Bronchial epithelial cell (primary cell): ENCODE measurements at places on chromosomes 11 and 22.

DNA sequence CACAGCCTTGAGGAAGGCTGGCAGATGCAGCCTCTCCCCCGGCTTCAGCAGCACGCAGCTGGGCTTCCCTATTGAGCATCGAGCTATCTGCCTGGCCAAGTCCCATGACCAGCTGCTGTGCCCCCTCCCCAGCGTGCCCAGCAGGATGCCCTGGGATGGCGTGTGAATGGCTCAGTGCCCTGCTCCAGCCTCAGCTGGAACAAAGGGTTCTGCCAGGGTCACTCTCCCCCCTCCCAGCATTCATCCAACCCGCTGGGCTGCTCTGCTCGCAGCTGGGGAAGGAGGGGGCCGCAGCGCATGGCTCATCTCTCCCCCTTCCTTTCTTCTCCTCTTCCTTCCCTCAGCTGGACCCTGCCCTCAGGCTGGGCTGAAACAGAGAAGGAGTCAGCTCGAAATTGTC, 14.5 kb downstream of the LRP4 start:
- no peak for DNase-seq

DNA sequence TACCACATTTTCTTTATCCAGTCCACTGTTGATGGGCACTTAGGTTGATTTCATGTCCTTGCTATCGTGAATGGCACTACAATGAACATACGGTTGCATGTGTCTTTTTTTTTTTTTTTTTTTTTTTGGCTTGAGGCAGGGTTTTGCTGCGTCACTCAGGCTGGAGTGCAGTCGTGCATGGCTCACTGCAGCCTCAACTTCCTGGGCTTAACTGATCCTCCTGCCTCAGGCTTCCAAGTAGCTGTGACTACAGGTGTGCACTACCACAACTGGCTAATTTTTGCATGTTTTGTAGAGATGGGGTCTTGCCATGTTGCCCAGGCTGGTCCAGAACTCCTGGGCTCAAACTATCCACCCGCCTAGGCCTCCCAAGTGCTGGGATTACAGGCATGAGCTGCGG, 1.5 kb upstream of the CCDC90B start:
- no peak for DNase-seq

GRCh38 chr11:12043959-12044791, 35.7 kb upstream of the DKK3 start:
- DNase-seq, result peak; percentile 96

GRCh38 chr11:47786373-47786772, 19.2 kb upstream of the FNBP4 start:
- DNase-seq, result peak; percentile 28

DNA sequence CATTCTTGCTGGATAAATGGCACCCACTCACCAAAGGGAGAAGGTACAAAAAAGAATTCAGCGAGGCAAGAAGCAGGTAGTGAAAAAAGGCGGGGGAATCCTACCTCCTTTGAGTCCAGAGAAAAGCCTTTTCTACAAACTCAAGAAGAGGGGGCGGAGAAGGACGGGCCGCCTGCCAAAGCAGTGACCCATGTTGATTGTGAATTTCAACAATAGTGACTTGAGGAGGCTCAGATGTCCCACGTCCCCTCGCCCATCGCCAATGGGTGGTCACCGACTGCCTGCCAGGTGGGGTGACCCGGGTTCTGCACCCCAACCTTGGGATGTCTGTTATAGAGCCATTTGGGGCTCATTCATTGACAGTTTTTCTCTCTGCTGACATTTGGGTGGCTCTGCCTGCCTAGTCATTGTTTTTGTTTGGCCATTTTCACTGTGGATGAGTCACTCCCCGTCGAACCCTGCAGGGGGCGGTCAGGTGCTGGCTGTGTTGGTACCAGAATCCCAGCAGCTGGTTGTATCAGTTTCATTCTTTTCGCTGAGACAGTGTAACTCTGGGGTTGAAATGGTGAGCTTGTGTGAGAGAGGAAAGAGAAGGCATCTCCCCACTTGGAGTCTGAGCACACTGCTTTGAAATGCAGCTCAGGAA, 163.4 kb upstream of the NCAM1 start:
- DNase-seq, result peak; percentile 31
